ENCODE measurements at places on chromosomes 6 and 20.
A peak's percentile ranks its signal among the peaks of the same experiment; 100 is the strongest.

DNA sequence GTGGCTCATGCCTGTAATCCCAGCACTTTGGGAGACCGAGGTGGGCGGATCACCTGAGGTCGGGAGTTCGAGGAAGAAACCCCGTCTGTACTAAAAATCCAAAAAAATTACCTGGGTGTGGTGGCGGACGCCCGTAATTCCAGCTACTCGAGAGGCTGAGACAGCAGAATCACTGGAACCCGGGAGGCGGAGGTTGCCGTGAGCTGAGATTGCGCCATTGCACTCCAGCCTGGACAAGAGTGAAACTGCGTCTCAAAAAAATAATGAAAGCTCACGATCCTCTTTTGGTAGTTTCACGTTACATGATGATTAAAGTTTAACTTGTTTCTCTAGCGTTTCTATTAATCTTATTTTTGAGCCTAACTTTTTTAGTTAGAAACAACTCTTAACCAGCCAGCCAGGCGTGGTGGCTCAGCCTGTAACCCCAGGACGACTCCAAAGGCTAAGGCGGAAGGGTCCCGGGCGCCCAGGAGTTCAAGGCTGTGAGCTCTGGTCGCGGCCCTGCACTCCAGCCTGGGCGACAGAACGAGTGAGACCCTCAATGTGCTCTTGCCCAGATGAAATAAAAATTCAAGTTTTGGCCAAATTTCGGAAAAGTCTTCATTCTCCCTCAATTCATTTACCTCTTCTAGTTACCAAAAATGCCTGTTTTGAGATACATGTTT lies 1.2 kb upstream of the WRNIP1 start:
- DNase-seq = peak; percentile 34

- no peak for DNase-seq
Observed at GRCh38 chr6:46215213-46215612, 44.4 kb upstream of the ENPP5 start.

GRCh38 chr6:133553652-133554051 lies 312.5 kb downstream of the EYA4 start:
- DNase-seq = peak; percentile 78

DNA sequence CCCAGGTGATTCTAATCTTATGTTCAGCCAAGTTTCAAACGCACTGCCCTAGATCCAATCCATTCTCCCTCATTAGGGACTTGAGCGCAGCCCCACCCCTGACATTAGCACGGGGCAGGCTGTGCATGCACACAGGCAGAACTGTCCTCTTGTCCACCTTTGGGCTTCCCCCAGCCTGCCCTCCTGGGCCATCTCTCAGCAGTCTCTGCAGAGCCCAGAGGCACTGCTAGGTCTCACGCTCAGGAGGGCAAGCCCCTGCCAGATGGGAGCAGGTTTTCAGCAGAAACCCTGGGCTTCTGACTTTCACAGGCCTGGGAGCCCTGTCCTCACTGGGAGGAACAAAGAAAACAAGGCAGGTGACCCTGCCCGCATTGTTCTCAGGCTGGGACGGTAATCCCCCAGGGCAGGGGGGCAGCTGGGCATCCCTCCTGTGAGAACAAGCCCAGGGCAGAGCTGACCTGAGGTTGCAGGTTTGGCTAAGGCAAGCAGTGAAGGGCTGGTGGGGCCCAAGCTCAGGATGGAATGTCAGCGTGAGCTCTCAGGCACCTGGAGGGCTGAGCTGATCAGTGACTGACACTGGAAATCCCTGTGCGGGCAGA lies 24.5 kb downstream of the KCNK5 start:
- DNase-seq = no peak

DNA sequence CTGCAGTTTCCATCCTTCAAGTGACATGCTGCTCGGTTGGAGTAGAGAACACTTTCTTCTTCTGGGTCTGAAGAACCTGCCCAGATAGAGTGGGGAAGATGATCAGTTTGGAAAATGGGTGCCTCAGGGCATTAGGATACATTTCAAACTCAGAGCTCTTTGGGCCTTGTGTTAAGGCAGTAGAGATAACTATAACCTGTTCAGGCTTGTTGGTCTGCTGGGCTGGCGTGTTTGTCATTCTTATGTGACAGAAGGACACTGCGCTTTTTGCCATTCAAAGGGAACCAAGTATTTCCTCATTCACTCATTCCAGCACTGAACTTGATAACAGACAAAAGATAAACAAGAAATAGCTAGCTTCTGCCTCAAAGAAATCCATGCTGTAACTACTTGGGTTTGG lies 3.8 kb downstream of the TOMM34 start:
- no peak for DNase-seq

- no peak for DNase-seq
Observed at GRCh38 chr6:132481189-132481588, 31.7 kb downstream of the STX7 start.

- peak; percentile 62 for DNase-seq
Observed at GRCh38 chr20:52150440-52151258, 40.9 kb downstream of the ZFP64 start.

- DNase-seq = no peak
Observed at GRCh38 chr20:17364681-17365080, 137.8 kb downstream of the PCSK2 start.

DNA sequence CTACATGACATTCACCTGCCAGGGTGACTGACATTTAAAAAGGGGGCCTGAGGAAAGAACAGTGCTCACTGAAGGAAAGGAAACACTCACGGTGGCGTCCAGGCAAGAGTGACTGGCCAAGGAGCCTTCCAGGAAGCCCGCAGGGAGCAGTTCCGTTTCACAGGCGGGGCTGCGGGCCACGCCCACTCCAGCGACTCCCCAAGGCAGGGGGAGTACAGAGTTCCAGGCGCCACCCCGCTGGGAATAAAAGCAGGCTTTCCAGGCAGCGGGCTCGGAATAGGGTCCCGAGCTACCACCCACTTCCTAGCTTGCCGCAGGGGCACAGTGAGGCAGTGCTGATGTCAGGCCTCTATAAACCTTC lies 34.2 kb downstream of the PKIG start:
- no peak for DNase-seq

GRCh38 chr20:40815156-40816038 lies 126.4 kb upstream of the MAFB start:
- DNase-seq = no peak

GRCh38 chr6:118586746-118587485 lies 38.8 kb downstream of the PLN start:
- no peak for DNase-seq

- peak; percentile 32 for DNase-seq
Observed at GRCh38 chr6:27161946-27162603, 85.4 kb upstream of the PRSS16 start.

GRCh38 chr6:127592964-127593363 lies 16.0 kb downstream of the C6orf58 start:
- no peak for DNase-seq

DNA sequence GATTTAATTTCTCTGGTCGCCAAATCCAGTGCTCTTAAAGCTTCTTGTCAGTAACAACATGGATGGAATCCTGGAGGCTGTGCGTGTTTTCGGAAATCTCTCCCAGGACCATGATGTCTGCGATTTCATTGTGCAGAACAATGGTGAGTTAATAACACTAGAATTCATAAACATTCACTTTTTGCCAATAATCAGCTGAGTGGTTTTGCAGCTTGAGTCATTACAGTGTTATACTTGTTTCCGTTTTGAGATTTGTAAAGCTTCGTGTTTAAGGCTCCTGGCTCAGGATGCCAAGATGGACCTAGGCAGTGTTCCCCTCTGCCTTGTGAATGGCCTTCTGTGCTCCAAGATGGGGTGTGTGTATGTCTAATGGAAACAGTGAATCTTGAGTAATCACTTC lies 113.8 kb downstream of the ARMC2 start:
- DNase-seq = no peak

DNA sequence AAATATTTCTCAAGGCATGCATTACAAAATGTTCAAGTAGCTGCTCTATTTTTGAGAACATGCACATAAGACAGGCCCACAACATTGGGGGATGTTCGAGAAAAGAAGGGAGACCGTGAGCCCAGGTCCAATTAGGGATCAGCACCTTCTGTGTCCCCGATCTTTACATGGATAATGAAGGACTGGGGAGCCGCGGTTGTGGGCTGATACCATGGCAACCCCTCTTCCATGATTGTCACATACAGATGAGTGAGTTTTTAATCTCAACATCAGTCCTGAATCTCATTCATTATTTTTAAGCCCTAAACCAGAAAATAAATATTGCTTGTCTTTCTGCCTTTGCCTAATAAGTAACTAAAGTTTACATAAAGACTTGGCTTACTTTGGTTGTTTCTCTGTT lies 935.7 kb downstream of the KIF16B start:
- no peak for DNase-seq

- DNase-seq = no peak
Observed at GRCh38 chr6:167704396-167704901, 122.3 kb upstream of the AFDN start.

DNA sequence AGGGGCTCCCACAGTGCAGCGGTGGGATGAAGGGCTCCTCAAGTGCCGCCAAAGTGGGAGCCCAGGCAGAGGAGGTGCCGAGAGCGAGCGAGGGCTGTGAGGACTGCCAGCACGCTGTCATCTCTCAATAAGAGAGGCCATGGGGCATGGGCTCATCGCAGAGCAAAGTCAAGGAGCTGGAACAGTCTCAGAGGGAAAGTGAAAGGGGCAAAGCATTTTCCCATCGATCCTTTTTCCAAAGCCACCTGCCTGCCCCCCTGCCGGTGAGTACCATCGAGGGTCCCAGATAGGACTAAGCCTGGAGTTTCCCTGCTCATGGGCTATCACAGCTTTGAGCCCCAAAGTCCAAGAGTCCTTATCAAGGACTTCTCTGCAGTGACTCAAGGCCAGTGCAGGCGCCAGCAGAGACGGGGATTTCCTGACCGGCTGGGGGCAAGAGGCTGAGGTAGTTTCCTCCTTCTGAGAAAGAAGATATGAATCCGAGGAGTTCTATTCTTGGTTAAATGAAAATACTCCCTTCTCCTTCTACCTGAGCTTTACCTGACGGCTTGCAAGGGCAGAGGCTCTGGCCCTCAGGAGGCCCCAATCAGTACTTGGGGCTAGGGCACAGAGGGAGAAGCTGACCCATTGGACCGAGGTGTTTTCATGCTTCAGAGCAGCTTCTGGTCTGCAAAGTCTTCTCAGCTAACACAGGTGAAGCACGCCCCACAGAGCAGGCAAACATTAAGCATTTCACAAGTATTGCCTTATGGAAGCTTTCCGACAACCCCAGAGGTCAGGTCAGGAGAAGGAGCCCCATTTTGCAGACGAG lies 22.6 kb downstream of the ETV7 start:
- DNase-seq = no peak

- DNase-seq = no peak
Observed at GRCh38 chr20:51272401-51272800, 249.5 kb upstream of the KCNG1 start.

DNA sequence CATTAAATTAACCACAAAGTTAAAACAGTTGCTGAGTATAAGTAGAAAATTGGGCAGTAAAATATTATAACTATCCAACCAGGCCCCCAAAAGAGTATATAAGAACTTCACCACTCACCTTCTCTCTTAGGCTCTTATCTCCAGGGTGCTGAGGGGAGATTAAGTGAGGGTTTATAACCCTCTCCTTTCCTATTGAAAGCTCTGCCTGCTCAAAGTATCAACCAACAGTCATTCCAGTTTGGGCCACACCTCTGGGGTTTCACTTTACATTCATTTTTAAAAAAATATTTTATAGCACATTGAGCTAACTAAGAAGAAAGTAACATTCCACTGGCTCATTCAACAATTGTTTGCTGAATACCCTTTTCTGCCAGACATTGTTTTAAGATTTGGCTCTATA lies 22.1 kb downstream of the GSTA4 start:
- DNase-seq = no peak

DNA sequence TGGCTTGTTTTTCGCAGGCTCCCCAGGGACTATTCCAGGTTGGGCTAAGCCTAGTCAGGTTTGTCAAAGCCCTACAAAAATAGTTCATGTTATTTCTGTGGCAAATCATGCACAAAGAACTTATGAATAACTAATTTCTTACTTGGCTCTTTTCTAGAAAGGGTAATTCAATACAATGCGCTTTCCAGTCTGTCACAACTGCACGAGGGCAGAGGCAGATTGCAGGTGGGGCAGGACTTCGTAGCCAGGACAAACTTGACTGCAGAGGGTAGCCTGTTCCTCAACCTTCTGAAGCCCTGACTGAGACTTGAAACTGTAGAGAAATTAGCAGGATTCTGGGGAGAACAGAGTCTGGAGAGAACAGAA lies 253.5 kb downstream of the QKI start:
- no peak for DNase-seq

DNA sequence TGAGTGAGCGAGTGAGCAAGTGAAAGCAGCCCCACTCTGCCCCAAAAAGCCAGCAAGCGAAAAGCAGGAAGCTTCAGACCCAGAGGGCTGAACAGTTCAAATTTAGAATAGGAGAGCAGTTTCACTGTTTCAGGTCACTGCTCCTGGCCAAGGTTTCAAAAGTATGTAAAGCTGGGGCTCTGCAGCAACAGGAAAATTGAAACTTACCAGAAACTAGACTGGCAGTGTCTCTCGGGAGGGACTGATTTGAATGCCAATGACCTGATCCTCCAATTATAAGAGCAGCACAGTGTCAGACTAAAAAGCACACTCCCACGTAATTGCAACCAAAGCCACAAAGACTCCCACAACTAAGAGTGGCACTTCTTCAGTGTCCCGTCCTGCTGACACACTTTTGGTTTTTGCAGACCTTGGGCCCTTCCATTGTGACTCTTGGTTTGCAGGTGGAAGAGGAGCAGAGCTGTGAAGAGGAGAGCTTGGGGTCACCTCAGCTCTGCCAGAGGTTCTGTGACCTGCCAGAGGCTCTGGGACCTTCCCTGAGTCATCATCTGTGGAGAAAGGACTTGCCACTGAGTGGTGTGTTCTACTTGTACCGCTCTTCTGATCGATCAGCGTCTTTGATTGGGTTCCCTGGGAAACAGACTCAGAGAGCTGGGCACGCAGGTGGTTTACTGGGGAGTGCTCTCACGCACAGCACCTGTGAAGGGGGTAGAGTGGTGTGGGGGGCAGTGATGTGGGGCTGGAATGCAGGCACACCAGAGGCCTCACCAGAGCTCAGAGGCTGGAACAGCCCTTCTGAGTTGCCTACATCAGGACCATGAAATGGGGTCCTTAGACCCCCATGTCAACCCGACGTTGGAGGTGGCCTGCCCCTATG lies 52.7 kb upstream of the PTGIS start:
- no peak for DNase-seq

- DNase-seq = no peak
Observed at GRCh38 chr20:18837718-18838117, 24.1 kb downstream of the SCP2D1 start.

GRCh38 chr6:51839726-51840374 lies 247.6 kb downstream of the PKHD1 start:
- no peak for DNase-seq

GRCh38 chr6:20769631-20770030 lies 235.4 kb downstream of the CDKAL1 start:
- DNase-seq = no peak

DNA sequence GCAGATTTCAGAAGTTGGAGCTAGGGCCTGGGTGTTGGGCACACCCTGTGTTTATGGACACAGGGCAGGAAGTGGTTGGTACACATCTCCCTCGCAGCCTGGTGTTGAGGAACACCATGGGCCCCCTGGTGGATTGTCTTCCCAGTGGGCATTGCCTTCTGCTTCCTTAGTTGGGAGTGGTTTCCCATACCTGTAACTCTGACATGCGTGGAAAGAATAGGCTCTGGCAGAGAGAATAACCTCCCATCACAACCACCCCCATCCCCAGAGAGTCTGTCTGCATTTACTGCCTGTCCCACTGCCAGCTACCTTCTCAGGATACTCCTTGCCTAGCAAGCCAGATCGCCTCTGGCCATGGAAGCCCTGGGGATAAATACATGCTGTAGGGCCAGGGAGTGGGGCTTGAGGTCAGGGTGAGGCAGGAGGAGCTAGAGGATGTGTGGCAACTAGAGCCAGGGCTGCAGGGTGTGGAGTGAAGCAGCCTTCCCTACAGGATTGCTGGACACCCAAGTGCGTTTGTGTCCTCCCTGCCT lies 14.7 kb downstream of the LRRC73 start:
- DNase-seq = no peak

Measured in SK-N-DZ (cell line).